ENCODE measurements at places on chromosomes 13 and 19.

DNA sequence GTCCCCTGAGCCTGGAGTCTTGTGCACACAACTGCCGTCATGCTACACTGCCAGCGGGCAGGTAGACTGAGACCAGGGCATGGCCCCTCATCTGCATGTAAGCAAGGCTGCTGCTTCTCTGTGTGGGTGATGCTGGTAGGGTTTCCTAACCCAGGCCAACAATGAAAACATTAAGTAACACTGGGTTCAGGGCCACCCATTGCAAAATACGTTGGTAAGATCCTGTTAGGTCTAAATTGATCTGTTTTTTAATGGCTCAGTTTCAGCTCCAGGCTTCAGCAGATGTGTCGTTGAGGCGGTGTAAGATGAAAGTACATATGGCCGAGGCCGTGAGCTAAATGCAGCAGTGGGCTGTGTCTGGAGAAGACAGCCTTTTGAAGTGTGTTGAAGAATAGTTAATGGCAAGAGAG is 383.4 kb downstream of the IRS2 start:
- DNase-seq, result peak; percentile 20

GRCh38 chr13:28185256-28185655 is 46.9 kb downstream of the PAN3 start:
- DNase-seq, result no peak

DNA sequence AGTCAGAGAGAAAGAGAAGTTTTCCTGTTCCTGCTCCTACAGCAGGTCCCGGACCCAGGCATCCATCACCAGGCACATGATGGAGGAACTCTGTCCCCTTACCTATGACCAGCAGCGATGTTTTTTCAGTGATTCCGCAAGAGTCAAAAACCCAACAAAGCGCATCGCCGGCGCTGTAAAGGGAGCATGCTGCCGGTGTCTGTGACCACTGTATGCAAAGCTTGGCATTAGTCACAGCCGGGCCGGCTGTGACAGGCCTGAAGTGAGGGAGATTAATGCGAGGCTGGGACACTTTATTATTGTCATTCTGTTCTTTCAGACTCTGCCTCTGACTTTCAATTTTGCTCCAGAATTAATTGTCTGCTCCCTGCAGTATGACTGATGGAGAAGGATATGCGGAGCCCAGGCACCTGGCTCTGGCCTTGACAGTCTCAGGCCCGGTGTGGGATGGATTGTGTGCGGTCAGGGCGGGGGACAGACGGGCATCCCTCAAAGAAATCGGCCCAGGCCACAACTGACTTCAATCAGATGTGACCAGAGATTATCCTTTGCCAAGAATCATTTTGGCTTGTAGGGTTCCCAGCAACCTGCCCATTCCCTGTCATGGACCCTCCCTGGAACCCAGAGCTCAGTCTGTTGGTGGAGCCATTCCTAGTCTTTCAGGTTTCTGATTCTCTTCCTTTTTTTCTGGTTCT is 462.0 kb upstream of the ZNF507 start:
- no peak for DNase-seq

DNA sequence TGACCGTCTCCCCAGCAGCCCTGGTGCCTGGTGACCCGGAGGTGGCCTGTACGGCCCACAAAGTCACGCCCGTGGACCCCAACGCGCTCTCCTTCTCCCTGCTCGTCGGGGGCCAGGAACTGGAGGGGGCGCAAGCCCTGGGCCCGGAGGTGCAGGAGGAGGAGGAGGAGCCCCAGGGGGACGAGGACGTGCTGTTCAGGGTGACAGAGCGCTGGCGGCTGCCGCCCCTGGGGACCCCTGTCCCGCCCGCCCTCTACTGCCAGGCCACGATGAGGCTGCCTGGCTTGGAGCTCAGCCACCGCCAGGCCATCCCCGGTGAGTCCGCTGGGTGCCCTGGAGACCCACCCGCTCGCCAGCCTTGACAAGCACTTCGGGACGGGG is 2.2 kb downstream of the MADCAM1 start:
- no peak for DNase-seq

GRCh38 chr13:25860862-25861261 is 191.0 kb downstream of the SHISA2 start:
- DNase-seq, result peak; percentile 77

DNA sequence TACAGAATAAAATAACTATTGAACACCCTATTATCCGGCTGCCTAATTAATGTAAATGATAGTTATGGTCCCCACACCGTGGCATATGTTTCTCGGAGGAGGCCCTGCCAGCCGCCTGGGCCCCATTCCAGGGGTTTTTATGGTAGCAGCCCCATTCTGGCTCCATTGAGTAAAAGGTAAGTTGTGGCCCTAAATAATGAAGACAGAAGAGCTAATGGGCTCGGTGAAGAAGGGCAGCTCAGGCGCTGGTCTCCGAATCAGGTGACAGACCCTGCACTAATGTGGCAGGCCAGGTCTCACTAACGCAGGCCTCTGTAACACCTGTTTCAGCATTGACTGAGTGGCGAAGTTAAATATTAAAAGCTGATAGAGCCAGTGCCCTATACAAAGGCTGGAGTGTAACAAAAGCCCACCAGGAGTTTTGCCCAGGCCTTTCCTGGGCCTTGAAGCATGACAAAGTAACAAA is 19.1 kb downstream of the POP4 start:
- DNase-seq, result no peak

DNA sequence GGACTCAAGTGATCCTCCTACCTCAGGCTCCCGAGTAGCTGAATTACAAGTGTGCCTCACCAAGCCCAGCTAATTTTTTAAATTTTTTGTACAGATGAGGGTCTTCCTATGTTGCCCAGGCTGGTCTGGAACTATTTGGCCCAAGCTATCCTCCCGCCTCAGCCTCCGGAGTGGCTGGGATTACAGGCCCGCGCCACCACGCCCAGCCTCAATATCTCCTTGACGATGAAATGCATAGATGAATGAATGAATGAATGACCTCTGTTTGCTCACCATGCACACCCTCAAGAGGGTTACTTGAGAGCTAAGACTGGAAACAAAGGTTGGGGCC is 14.9 kb upstream of the AP1M2 start:
- no peak for DNase-seq

DNA sequence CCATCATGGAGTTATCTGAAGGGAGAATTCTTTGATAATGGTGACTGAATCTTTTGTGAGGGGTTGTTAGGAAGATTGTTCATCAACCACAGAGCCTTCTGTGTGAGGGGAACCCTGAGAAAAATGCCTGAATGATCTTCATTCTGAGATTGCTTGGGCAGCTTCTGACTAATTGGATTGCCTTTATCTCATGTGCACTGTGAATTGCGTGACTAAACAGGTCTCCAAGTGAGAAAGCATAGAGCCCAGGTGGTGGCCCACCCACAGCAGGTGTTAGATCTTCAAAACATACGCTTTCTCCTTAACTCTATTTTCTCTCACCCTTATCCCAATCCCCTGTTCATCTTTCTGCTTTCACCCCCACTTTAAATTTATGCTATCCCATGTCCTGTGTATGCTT is 58.3 kb downstream of the DOCK9 start:
- no peak for DNase-seq

DNA sequence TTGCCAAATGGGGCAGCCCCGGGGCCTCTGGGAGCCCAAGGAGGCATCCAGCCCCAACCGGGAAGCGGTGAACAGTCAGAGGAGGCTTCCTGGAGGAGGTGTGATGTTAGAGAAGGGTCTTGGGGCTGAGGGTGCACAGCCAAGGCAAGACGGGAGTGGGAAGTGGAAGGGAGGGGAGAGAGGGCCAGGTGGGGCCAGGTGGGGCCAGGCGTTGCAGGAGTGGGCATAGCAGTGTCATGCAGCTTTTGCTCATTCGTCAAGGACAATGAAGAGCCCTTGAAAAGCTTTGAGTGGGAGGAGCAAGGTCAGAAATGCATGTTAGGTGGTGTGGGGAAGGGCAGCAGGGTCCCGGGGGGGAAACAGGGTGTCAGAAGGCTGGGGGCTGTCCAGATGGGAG is 1.8 kb downstream of the FBN3 start:
- no peak for DNase-seq

GRCh38 chr13:50521006-50521830 is 322.3 kb downstream of the DLEU7 start:
- no peak for DNase-seq

- DNase-seq, result no peak
Observed at GRCh38 chr13:38981096-38981495, 9.5 kb downstream of the STOML3 start.

DNA sequence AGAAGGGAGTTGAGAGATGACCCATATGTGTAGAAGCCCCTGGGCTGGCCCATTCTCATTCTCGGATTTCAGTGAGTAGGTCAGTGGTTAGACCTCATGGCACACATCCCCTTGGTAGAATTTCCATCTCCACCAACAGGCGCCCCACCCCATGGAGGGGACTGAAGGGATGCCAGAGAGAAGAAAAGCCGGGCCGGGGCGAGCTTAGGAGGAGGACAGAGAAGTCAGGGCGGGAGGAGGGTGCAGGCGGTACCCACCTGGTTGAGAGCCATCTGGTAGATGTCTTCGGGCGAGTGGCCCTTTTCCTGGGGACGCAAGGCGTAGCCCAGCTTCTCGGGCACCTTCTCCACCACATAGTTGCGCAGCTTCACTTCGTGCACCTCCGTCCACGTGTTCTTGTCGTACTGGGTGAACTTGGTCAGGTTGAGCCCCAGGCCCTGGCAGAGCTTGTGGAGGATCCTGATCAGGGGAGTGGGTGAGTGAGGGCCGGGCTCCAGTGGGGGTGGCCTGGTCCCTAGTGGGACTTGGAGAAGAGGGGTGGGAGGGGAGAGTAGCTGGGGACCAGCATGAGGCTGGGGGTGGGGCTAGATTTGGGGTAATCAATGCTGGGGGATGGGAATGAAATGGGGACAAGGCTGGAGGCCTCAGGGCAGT is 2.5 kb downstream of the IL4I1 start:
- no peak for DNase-seq

- no peak for DNase-seq
Observed at GRCh38 chr19:38674388-38675171, 27.1 kb downstream of the ACTN4 start.

DNA sequence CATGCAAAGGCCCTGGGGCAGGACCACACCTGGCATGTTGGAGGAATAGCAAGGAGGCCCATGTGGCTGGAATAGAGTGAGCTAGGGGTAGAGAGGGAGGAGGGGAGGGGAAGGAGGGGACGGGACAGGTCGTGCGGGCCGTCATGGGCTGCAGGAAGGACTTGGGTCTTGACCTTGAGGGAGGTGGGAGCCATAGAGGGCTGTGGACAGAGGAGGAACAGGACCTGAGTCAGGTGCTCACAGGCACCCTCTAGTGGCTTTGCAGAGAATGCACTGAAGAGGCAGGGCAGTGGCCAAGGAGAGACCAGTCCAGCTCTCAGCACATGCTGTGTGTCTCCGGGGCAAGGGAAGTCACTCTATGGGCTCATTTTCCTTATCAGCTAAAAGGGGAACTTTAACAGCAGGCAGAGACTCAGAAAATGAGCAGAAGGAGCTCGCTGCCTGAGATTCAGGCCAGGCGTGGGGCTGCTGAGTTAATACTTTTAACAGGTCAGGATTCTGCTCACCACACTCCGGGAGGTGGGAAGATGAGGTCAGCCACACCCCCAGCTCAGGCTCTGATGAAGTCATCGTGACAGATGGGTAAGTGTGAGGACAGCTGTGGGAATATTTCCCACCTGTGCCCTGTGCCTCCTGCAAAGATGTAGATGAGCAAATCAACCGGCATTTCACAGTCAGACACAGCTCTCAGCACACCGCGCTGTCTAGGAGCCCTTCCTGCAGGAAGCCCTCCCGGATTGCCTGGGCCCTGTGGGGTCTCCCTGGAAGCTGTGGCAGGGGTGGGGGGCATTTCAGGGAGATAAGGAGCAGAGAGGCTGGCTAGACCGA is 6.0 kb upstream of the TNFAIP8L1 start:
- peak; percentile 70 for DNase-seq

- DNase-seq, result peak; percentile 70
Observed at GRCh38 chr13:25744178-25744577, 307.6 kb downstream of the SHISA2 start.

DNA sequence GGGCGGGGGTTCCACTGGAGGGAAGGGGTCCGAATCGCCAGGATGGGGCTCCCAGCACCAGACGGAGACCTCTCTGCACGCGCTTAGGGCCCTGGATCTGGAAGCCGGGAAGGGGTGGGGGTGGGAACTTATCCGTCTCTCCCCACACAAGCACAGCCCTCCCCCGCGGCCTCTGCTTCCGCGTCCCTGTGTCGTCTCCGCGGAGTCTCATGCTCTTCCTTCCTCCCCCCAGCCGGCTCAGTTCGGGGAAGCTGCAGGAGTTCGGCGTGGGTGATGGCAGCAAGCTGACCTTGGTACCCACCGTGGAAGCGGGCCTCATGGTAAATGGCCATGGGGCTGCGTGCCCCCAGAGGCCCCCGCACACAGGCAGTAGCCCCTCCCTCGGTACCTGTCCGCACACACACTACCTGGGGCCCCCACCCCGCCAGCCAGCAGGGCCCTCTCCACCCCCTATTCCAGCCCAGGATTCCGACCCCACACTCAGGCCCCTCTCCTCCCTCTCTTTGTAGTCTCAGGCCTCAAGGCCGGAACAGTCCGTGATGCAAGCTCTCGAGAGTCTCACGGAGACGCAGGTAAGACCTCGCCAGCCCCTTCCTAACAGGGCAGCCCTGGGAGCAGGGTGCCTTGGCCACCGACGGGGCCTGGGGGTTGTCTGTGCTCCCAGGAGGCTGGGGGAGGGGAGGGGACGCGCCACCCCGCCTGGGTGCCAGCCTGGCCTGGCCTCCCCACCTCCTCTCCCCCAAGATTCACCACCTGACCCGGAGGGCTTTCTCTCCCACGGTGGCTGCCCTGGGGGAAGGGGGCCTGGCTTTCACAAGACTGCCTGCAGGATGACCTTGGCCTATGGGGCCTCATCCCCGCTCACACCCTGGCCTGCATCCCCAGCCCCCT is 3.2 kb downstream of the MIDN start:
- peak; percentile 70 for DNase-seq

- no peak for DNase-seq
Observed at GRCh38 chr13:103238441-103238840, 172.2 kb upstream of the SLC10A2 start.

DNA sequence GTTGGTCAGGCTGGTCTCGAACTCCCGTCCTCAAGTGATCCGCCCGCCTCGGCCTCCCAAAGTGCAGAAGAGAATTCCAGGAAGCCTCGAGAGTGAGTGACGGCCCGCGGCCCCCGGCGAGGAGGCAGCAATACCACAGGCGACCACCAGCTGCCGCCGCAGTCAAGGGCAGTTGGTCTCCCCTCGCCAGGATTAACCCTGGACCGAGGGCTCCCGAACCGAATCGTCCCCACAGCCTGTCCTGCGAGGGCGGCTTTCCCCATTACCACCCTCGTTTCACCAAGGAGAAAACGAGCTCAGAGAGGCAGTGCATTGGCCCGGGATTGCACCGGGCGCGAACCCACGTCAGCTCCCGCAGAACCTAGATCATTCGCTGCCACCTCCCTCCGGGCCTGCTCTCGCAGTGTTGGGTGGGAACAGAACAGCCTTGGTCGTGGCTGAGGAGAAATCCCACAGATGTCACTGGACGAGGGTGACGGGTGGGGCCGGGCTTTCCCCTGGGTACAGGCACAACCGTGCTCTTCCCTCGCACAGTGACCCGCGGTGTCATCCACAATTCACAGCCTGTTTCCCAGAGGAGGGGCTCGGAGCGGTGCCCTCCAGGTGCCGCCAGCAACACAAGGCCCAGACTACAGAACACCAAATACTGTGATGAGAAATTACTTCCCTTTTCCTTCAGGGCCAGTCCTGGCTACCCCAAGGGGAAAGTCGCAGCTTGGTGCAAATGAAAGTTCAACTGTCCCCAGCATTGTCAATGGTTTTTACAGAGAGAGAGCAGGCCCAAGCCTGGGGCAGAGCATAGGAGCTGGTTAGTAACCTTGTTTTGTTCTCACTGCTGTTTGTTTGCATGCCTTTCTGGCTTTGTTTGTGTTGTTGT is 24.8 kb downstream of the C2CD4C start:
- DNase-seq, result no peak
